ENCODE measurements at places on chromosomes 12 and 14. TPM values are rescaled to one million over a fixed set of nuclear protein-coding genes. Genes with fewer than 3 reads are reported as not detected.

- DNase-seq: no peak
- peak overlapping the region; percentile 54 for H3K27ac ChIP-seq
- no peak overlapping the region for H3K4me3 ChIP-seq
- H3K4me1 ChIP-seq: peaks cover 29% of the 10 kb centered on the region
Measured at GRCh38 chr12:111434680-111435338, 29.1 kb downstream of the SH2B3 start.

DNA sequence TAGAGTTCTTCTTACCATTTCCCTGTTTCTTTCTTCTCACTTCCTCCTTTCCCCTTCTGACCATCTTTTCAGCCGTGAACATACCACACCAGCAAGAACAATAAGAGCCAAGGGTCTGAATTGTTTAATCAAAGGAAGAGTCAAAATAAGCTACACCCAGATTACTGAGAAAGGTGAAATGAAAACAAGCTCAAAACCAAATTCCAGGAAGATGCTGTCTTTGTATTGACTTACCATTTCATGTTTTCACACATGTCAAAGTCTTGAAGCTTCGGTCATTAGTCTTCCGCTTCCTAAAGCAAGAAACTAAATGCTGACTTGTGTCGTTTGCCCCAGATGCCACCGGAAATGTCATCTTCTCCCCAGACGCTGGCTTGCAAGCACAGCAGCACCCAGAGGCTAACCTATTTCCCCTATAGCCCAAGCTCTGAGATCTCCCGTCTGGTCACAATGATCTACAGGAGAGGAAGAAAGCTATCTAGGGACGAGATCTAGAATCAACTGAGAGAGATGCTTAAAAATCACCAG is 136.5 kb upstream of the AMIGO2 start:
- H3K4me3 ChIP-seq: peak overlapping the region; percentile 11
- H3K4me1 ChIP-seq: no peaks in the 10 kb centered on the region
- no peaks in the 10 kb centered on the region for H3K27me3 ChIP-seq

The AMN gene
- 4.3 TPM for polyA plus RNA-seq

DNA sequence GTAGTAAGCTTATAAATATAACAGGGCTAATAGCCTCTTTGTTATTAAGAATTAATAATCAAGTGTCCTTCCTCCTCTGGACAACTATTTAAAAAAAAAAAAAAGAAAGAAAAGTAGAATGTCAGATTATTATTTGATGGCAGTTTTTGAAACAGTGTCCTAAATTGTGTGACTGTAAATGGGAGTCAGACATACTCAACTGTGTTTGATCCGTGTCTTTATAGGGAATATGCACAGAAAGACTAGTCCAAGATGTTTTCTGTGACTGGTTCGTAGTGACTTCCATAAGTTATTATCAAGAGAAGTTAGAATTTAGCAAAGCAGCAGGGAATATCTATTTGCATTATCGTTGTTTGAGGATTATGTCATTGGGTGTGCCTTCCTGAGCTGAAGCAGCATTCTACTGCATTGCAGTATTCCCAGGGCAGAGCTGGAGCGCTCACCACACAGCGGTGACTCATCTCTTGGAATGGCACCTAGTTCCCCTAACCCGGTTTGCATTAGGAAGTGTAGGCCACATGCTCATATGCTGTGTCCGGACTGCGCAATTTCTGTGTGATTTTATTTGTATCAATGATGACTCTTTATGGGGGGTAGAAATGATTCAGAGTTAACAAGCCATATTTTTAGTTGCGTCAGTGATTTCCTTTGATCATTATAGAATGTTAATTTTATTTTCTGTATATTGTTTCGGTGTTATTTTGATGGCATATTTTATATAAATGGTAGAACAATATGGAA is 7.9 kb downstream of the DYNC1H1 start:
- peaks cover 9% of the 10 kb centered on the region for H3K4me1 ChIP-seq
- no peak overlapping the region for H3K4me3 ChIP-seq

GRCh38 chr12:24742378-24742777 is 206.5 kb downstream of the BCAT1 start:
- H3K36me3 ChIP-seq: no peaks in the 10 kb centered on the region
- H3K27me3 ChIP-seq: no peaks in the 10 kb centered on the region
- no peak overlapping the region for H3K4me3 ChIP-seq
- H3K4me1 ChIP-seq: no peaks in the 10 kb centered on the region

- no peaks in the 10 kb centered on the region for H3K27me3 ChIP-seq
- H3K27ac ChIP-seq: no peak overlapping the region
- DNase-seq: no peak
- no peaks in the 10 kb centered on the region for H3K4me1 ChIP-seq
Measured at GRCh38 chr12:700016-700415, 36.8 kb upstream of the NINJ2 start.

DNA sequence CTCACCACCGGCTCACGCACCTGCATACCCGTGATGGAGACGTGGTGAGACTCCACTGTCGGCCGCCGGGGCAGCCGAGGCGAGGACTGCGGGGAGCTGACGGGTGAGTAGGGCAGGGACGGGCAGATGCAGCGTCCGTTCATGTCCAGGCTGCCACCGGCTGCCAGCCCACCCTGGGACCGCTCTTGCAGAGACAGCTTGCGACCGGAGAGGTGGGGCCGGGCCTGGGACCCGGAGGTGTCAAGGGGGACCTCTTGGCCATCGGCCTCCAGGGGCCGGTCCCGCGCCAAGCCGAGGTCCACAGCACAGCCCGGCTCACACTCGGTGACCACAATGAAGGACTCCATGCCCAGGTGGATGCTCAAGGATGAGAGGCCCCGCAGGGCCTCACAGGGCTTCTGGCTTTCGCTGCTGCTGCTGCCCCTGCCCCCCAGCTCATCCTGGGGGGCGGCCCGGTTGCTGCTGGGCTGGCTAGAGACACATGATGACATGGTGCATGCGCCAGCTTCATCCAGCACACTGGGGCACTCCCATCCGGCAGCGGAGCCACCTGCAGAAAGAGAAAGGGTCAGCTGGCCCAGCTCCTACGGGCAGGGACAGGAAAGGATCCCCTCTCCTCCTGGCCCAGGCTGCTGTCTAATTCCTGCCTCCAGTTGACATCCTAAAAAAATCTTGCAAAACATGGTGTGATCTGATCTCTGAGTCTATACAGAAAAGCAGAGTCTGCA is 22.3 kb downstream of the CAMKK2 start:
- H3K4me1 ChIP-seq: peaks cover 3% of the 10 kb centered on the region
- H3K36me3 ChIP-seq: peaks cover 5% of the 10 kb centered on the region
- no peak overlapping the region for H3K27ac ChIP-seq
- no peak overlapping the region for H3K4me3 ChIP-seq

DNA sequence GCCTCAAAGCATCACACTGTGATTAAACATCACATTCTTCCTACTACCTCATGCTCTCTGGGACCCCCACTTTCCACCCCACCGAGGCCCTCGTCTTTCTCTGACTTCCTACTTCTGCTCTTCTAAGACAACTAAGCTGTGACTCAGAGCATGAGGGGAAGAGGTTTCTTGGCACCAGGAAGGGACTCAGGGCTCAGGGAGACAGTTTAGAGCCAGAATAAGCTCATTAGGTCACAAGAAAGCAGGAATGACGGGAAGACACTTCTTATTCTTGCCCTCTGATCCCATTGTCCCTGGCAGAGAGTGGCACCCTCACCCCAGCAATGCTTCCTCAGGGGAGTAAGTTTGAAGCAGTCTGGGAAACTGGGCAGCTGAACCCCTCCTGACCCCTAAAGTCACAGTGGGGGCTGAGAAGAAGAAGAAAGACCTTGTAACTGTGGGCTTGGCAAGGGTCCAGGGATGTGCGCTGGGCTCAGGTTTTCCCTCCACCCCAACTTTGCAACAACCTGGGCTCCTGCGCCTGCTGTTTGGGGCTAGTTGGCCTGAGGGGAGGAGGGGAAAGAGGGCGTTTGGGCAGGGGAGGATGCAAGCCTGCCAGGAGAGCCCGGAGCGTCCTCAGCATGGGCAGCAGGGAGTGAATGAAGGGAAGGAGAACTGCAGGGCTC is 64.6 kb upstream of the ACTN1 start:
- H3K36me3 ChIP-seq: no peaks in the 10 kb centered on the region
- H3K27ac ChIP-seq: no peak overlapping the region
- no peaks in the 10 kb centered on the region for H3K27me3 ChIP-seq

DNA sequence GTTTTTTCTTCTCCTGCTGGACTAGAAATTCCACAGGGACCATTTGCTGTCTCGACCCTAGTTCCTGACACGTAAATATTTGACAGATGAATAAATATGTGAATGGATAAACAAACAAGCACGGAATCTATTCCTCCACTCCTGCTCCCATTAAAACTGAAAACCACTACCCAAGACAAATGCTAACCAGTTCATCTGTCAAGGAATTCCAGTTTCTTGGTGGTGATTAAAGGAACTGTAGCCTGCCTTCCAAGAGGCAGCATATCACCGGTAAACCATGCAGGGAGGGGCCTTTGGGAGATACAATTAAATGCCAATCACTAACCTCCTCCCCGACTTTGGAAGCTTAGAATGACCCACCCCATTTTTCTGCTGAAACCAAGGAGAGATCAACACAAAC is 95.4 kb downstream of the TTC7B start:
- H3K27ac ChIP-seq: no peak overlapping the region
- no peaks in the 10 kb centered on the region for H3K4me1 ChIP-seq
- no peaks in the 10 kb centered on the region for H3K36me3 ChIP-seq
- no peak for DNase-seq
- H3K27me3 ChIP-seq: no peaks in the 10 kb centered on the region

The IFNG gene
- not detected for polyA plus RNA-seq

The CAPZA3 gene
- 1.8 TPM for polyA plus RNA-seq

DNA sequence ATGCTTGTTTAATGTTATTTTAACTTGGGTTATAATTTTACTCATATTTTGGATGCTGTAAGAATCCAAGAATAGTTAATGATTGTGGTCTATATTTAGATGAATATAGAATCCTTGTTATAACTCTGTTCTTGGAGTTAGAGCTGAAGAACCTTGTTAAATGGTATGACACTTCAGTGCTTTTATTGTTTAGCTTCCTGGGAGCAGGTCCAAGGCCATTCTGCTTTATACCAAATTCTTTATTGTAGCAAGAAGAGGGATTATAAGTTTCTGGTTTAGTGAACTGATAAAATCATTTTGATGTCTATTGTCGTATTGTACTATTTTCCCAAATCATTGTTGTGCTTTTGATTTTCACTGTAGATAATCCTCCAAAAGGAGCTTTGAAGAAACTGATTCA is 69.4 kb downstream of the MIA2 start:
- DNase-seq: no peak
- no peaks in the 10 kb centered on the region for H3K4me1 ChIP-seq
- H3K27ac ChIP-seq: no peak overlapping the region
- no peaks in the 10 kb centered on the region for H3K27me3 ChIP-seq

DNA sequence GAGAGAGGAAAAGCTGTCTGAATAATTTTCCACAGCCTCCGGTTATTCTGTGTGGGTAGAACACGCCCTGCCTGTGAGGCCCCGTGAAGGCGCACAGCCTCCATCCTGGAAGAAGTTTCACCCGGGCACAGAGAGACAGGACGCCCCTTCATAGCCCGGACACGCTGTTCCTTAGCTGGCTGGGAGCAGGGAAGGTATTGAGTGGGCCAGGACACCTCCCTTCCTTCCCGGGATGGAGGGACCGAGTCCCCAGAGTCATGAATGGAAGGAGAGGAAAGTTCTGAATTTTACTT is 135.5 kb downstream of the GCH1 start:
- H3K4me1 ChIP-seq: no peaks in the 10 kb centered on the region
- no peaks in the 10 kb centered on the region for H3K27me3 ChIP-seq
- no peak overlapping the region for H3K27ac ChIP-seq
- no peak overlapping the region for H3K4me3 ChIP-seq
- DNase-seq: no peak

GRCh38 chr14:55373784-55374705 is 37.6 kb downstream of the ATG14 start:
- no peak overlapping the region for H3K27ac ChIP-seq
- H3K36me3 ChIP-seq: no peaks in the 10 kb centered on the region
- DNase-seq: no peak
- H3K4me3 ChIP-seq: no peak overlapping the region

GRCh38 chr14:77094672-77095284 is 3.3 kb upstream of the CIPC start:
- H3K27ac ChIP-seq: no peak overlapping the region
- DNase-seq: peak; percentile 74
- H3K4me1 ChIP-seq: peaks cover 22% of the 10 kb centered on the region
- no peaks in the 10 kb centered on the region for H3K36me3 ChIP-seq
- no peak overlapping the region for H3K4me3 ChIP-seq

The OR6C4 gene
- polyA plus RNA-seq: not detected

DNA sequence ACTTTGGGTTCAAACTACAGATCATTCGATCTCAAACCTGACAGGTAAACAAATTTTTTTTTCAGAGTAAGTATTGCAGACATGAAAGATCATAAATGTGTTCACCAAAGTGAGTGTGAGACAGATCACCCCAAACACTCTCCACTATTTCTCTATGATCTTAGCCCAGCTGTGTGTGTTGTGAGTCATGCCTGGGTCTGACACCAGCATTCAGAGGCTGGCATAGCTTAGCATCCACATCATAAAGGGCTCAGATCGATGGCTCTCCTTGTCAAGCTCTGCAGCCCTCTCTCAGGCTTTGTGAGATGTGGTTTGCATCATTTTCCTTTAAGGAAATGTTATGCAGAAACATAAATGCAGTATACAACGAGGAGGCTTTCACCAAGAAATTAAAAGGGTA is 164.9 kb downstream of the ETV6 start:
- H3K36me3 ChIP-seq: no peaks in the 10 kb centered on the region
- peaks cover 17% of the 10 kb centered on the region for H3K4me1 ChIP-seq
- no peak overlapping the region for H3K4me3 ChIP-seq
- no peaks in the 10 kb centered on the region for H3K27me3 ChIP-seq
- no peak for DNase-seq
- no peak overlapping the region for H3K27ac ChIP-seq

DNA sequence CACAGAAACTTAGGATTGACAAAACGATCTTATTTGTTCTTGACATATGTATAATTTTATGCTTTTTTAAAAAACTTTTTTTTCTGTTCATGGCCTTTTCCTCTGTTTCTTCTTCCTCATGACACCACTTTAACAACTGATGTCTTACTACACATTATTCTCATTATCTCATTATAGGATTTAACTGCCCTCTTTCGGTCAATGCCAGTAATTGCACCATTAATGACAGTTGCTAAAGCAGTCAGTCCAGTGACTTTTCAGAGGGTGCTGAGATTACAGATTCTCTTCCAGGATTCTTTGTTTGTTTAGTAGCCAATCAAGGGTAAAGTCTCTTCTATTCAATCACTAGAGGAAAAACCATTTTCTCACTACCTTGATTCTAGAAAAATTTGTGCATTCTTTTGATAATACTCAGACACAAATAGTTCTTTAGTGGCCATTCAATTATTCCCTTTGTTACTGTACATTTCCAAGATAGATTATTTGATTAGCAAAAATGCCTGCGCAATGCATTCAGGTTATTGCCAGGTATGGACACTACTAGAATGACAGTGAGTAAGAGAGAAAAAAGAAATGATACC is 50.1 kb downstream of the KLRG1 start:
- H3K4me1 ChIP-seq: peaks cover 7% of the 10 kb centered on the region
- no peak overlapping the region for H3K27ac ChIP-seq
- H3K4me3 ChIP-seq: no peak overlapping the region
- no peaks in the 10 kb centered on the region for H3K36me3 ChIP-seq
